ENCODE measurements at places on chromosomes 1 and 21.

DNA sequence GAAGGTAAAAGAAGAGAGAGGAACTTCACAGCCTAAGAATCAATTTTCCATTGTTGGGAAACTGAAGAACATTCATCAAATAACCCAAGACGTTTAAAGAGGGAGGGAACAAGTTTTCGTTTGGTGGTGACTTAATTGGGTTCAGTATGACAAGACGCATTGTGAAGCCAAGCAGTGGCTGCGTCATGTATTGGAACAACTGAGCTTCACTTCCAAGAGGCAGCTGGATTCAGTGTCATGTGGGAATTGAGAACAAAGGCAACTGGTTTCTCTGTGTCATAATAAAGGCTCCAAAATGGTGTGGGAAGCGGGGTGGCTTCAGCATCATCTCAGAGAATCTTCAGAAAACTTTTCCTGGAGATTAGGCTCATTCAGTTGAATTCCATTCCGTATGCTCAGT is 29.8 kb upstream of the RC3H1 start:
- DNase-seq = no peak

- no peak for DNase-seq
Measured at GRCh38 chr1:157641177-157641576, 43.3 kb upstream of the FCRL4 start.

- DNase-seq = no peak
Measured at GRCh38 chr21:42503711-42504110, 7.7 kb upstream of the RSPH1 start.

GRCh38 chr1:181140891-181141290 is 52.4 kb downstream of the IER5 start:
- no peak for DNase-seq

DNA sequence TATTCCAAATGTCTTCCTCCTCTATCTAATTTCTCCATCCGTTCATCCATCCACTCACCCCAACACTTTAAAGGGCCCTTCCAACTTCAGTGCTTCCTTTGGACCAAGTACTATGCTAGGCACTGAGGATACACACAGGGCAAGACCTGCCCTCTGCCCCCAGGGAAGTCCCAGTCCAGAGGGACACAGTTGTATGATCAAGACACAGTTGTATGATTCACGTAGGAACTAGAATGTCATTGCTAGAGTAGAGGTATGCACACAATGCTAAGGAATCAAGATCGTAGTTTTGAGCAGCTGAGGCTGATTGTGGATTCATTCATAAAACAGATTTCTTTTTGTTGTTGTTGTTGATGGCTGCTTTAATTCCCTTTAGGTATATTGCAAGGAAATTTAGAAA is 11.6 kb upstream of the IER5 start:
- no peak for DNase-seq

DNA sequence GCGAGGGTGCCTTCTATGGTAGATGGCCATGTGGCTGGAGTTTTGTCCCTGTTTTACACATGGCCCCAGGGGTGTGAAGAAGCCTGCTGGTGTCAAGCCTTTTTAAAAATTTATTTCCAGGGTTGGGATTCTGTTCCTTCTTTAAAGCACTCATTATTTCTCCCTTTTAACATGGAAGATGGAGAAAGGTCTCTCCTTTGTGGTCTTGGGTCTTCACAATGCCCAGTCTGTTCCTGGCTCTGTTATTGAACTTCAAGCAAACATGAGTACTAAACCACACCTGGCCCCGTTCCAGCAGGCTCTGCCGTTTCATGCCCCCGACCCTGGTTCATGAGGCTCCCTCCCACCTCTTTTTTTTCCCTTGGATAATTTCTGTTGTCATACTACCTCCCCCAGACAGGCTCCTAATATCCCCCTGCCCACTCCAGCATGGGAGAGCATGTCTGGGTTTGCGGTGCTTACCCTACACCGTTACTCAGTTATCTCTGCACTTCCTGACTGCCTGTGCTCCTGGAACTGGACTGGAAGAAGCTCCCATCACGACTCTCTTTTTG is 121.2 kb upstream of the KIAA0040 start:
- no peak for DNase-seq

DNA sequence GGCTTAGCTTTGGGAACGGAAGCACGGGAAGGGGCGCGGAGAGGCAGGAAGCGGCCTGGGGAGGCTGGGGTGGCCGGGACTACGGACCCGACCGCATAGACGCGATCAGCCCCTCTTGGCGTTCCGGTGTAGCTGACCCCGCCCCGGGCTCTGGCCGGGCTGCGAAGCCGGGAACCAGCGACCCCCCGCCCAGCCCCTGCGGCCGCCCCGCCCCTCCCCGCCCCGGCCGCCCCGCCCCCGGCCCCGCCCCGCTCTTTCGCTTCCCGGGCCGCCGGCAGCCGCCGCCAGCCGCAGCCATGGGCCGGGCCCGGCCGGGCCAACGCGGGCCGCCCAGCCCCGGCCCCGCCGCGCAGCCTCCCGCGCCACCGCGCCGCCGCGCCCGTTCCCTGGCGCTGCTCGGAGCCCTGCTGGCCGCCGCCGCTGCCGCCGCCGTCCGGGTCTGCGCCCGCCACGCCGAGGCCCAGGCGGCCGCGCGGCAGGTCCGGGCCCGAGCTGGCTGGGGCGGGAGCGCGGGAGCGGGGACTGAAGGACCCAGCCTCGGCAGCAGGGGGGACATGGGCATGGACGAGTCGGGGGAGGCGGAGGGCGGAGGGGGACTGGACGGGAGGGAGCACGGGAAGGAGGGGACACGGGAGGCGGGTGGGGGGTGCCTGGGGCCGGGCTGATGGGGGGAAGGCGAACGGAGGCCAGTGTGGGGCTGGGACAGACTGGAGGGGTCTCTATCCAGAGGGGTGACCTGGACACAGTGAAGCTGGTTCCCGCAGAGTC is at the start of gene SELENON:
Gene SELENON (plus strand): TSS at position 259 of the 768 bp plus-strand sequence. CDS start 38 bp downstream, at position 297.
- DNase-seq = no peak

GRCh38 chr1:36297062-36297461 is 9.1 kb upstream of the SH3D21 start:
- DNase-seq = no peak

DNA sequence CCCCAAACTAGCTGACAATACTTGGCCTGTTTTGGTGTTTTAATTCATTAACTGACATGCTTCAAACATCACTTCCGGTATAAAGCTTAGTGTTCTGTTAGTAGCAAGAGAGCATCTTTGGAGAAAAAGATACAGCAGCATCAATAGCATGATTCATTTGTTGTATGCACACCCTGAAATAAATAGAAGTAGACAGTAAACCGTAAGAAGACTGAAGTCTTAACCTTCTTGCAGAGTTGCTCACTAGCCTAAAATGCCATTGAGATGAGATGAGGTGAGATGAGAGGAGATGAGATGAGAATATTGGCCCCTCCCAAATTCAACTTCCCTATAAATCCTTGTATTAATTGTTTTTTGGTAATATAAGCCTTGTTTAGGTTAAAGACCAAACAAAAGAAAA is 108.8 kb downstream of the TNFSF18 start:
- no peak for DNase-seq

GRCh38 chr1:153422450-153423068 is 6.2 kb downstream of the S100A7A start:
- DNase-seq = peak; percentile 35

DNA sequence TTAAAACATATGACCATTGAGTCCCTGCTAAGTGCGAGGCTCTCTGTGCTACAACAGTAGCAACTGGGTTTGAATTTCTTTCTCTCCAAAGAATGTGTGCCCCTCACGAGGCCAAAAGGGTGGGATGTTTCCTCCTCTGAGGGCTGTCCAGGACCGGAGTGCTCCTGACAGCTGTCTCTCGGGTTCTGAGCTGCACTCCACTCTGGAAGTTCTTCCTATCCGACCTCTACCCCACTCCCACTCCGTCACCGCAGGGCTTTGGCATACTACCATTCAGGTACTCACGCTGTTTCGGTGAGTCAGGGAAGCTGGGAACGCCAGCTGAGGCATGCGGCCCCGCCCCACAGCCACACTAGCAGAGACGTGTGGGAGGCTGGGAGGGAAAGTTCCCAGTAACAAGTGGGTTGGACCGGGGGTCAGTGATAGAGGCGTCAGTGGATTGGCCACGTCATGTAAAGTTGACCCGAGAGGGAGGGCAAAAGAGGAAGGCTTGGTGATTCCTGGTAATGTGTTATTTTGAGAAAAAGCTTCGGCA is 705 bp upstream of the SLC50A1 start:
- peak; percentile 95 for DNase-seq

GRCh38 chr1:5779608-5780323 is 212.5 kb downstream of the NPHP4 start:
- DNase-seq = no peak

- peak; percentile 33 for DNase-seq
Measured at GRCh38 chr1:25568090-25568833, 24.9 kb downstream of the LDLRAP1 start.

- DNase-seq = no peak
Measured at GRCh38 chr1:154953611-154954038, 2.3 kb downstream of the PBXIP1 start.

GRCh38 chr1:43492826-43493225 is 37.9 kb upstream of the PTPRF start:
- DNase-seq = no peak

- no peak for DNase-seq
Measured at GRCh38 chr1:27660300-27660835, 11.6 kb downstream of the IFI6 start.

DNA sequence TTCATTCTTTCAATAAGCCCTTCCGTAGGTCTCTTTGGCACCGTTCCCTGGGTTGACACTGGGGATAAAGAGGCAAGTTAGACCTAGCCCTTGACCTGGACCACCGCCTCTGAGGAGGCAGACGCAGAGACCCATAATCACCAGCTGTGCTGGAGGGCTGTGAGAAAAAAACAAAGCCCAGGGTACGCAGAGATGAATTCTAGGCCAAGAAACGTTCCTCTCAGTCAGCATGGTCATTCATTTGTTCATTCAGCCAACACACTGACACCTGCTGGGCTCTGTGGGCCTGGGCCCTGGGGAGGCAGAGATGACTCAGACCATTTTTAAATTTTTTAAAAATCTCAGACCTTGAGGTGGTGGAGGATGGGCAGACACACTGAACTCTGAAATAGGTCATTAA is 26.3 kb upstream of the TRABD2B start:
- DNase-seq = no peak

- no peak for DNase-seq
Measured at GRCh38 chr1:5645135-5645399, 347.2 kb downstream of the NPHP4 start.

DNA sequence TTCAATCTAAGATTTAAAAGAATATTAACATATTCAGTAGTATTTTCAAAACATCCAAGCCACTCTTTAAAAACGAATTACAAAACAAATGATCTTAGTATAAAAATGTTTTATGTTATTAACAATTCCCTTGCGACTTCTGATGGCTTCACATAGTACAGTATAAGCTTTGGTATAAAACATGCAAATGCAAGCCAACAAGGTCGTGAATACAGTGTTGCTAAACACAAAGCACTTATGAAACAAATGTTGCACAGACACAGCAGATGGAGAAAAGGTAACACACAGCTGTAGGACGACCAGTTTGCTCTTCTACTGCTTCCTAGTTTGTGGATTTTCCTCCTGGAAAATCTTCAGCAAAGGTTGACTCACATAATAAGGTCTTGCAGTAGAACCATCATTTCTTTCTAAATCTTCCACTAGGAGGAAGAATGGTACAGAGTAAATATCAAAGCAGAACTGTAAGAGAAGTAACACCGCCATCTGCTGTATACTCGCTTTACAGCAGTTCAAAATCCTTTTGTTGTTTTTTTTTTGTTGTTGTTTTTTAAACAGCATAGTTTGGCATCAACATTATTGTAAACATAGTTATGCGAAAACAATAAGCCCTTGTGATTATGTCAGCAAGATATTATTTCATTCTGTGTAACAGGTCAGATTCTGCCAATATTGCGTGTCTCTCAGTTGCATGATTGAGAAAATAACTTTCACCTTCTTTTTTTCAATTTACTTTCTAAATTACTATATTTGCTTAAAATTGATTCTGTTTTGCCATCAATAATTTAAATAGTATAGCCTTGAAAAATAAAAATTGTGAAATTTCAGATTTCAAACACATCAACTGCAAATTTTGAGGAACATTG is 69.5 kb downstream of the LHX8 start:
- DNase-seq = peak; percentile 62

DNA sequence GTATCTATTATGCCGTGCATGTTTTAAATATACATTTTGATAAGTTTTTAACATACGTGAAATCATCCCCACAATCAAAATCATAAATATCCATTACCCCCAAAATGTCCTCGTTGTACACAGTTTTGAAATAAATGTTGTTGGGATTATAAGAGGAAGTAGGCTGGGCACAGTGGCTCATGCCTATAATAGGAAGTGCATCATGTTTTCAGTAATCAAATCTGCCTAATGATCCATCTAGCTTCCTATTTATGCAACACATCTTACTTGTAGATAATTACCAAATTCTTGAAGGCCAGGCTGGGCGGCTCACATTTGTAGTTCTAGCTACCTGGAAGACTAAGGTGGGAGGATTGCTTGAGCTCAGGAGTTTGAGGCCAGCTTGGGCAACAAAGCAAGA is 15.0 kb upstream of the IFNGR2 start:
- no peak for DNase-seq

GRCh38 chr1:226875641-226876295 is 5.4 kb downstream of the PSEN2 start:
- peak; percentile 22 for DNase-seq

GRCh38 chr1:33012165-33012564 is 24.5 kb downstream of the AK2 start:
- no peak for DNase-seq

DNA sequence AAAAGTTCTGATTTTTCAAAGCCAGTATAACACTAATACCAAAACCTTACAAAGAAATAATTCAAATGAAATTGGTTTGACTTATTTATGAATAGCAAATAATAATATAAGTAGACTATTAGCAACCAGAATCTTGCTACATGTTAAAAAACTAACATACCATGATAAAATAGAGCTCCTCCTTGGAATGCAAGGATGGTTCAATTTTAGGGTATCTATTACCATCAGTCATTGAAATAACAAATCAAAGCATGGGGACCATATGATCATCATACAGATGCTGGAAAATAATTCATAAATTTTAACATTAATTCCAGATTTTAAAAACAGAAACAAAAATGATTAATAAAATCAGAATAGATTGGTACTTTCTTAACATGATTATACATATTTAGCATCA is 66.3 kb downstream of the RRAGC start:
- no peak for DNase-seq

- DNase-seq = no peak
Measured at GRCh38 chr1:224864006-224864405, 65.5 kb upstream of the DNAH14 start.

DNA sequence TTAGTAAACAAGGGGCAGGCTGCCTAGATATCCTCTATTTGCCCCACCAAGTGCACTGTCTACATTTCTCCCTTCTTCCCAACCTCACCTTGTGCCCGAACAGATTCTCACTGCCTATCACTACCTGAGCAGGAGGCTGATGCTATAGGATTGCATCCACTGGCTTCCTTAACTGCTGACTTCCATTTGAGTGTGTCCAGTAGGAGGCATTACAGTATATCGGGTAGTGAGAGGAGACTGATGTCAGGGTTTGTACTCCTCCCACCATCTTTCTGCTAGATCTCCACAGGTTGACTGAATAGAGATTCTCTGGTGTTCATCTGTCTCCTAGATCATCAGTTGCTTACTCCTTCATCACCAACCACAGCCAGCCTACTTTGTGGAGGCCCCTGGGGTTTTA is 796.3 kb downstream of the LRRIQ3 start:
- no peak for DNase-seq
